ENCODE measurements at places on chromosomes 2 and 18.

GRCh38 chr2:200618054-200618419 lies 32.2 kb downstream of the AOX1 start:
- no peak for DNase-seq

DNA sequence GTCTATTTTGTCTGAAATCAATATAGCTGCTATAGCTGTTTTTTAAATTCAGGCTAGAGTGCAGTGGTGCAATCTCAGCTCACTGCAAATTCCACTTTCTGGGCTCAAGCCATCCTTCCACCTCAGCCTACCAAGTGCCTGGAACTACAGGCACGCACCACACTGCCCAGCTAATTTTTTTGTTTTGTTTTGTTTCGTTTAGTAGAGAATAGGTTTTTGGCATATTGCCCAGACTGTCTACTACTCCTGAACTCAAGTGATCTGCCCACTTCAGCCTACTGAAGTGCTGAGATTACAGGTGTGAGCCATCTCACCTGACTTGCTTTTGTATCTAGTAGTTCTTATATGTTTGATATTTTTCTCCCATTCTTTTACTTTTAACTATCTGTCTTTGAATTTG lies 259.7 kb downstream of the CDH19 start:
- no peak for DNase-seq

- DNase-seq, result no peak
These were observed 62.0 kb upstream of the ASAP2 start for GRCh38 chr2:9144617-9145016.

- DNase-seq, result peak; percentile 89
These were observed 50.3 kb downstream of the ARL4C start for GRCh38 chr2:234446404-234447076.
